Stomach (tissue), 19 donors: ENCODE measurements at places on chromosomes 11 and 22. TPM values are rescaled to one million over a fixed set of nuclear protein-coding genes. Genes with fewer than 3 reads are reported as not detected.

- DNase-seq = no peak
These were observed 59.7 kb downstream of the MYH9 start for GRCh38 chr22:36327922-36328551.

FAM83F gene
- 17.4 TPM for total RNA-seq

GRCh38 chr22:33381531-33382406 lies 323.6 kb upstream of the SYN3 start:
- no peak for DNase-seq

DNA sequence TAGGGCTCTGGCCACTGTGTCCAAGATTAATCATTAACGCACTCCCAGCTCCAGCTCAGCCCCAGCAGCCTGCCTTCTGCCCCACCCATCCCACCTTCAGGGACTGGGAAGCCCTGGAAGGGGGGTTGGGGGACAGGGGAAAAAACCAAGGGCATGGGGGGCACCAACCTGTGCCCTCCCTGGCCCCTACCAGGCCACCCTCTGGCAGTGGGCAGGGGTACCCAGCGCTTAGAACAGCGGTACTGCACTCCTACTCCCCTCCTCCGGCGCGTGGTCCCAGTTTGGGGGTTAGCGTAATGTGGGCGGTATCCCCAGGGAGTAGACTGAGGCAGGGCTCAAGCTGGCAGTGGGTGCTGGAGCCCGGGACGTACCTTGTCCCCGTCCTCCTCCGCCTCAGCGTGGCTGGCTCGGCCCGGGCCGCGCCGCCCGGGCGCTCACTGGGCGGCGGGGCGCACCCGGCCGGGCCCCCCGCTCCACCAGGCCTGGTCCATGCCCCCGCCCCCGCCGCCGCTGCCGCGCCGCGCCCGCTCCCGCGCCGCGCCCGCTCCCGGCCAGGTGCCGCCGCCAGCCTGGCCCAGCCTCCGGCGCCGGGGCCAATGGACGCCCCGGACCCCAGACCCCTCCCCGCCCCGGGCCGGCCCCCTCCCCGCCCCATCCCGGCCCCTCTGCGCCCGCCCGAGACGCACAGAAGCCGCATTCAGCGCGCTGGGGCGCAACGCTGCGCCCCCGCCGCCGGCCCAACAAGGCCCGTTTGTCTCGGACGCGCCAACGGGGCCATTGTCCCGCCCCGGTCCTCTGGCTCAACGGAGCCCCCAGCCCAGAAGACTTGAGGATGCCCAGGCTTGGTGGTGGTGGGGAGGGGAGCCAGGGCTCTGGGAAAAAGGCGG lies at the start of gene GAL3ST1:
TSS of gene GAL3ST1 (minus strand) at position 571 of the 887 bp plus-strand sequence. CDS start 17,273 bp downstream, outside the sequence.
- peak; percentile 88 for DNase-seq

IL17REL gene
- not detected for total RNA-seq

PRG3 gene
- not detected for total RNA-seq

DNA sequence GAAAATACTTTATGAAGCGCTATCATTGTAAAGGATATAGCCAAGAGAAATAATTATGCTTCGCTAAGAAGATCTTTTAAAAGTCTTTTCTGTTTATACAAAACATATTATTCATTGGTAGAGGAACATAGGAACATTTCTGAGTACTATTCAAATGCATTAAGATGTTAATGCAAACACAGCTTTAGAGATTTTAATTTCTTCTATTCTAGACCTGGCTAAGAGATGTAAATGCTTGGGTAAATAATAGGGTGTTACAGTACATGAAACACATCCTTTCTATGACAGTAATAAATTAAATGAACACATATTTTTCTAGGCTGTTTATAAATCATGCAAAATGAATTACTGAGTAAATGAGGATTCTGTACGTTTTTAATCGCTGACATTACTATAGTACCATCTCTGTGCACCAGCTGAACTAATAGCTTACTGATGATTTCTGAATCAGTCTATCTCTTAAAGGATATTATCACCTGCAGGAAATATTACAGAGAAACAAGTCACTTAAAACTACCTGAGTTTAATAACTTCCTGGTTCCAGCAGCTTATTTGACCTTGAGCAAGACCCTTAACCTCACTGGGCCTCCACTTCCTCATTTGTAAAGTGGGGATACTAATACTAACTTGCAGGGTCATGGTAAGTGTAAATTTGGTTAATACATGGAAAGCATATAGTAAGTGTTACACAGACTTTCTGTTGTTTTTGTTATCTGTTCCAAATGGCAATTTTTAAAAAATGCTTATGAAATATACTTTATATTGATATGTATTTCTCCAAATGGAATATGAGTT lies 344.9 kb downstream of the DYNC2H1 start:
- DNase-seq = no peak

DNA sequence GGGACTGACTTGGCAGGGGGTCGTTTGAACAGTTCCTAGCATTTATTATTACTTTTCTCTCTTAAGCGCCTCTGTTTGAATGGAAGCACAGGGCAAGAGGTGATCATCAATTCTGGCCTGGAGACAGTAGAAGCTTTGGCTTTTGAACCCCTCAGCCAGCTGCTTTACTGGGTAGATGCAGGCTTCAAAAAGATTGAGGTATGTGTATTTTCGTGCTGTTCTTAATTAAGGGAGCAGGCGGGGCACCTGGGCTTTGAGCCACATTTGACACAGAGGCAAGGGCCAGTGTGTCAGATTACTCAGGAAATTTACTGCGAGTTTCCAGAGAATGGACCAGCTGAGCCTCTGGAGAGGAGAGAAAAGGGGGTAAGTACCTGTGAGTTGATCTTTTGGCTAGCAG lies 102.4 kb upstream of the SORL1-AS1 start:
- no peak for DNase-seq

DNA sequence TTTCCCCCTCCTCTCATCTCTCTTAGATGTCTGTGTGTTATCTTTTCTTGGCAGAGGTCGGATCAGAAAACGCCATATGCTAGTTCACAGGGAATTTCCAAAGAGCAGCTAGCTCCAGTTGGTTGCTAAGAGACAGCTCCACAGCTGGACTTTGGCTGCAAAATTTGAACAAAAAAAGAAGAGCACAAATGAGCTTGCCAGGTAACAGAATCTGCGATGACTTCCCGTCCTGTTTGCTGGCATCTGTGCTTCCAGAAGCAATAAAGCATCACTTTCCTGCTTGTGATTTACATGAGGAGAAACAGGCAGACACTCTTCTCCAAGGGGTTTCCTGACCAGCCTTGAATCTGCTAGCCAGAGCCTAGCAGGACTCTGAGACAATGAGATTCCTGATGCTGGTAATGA lies 596.0 kb upstream of the B3GAT1 start:
- no peak for DNase-seq

- DNase-seq = no peak
These were observed 9.7 kb downstream of the TMEM45B start for GRCh38 chr11:129825380-129825779.

DNA sequence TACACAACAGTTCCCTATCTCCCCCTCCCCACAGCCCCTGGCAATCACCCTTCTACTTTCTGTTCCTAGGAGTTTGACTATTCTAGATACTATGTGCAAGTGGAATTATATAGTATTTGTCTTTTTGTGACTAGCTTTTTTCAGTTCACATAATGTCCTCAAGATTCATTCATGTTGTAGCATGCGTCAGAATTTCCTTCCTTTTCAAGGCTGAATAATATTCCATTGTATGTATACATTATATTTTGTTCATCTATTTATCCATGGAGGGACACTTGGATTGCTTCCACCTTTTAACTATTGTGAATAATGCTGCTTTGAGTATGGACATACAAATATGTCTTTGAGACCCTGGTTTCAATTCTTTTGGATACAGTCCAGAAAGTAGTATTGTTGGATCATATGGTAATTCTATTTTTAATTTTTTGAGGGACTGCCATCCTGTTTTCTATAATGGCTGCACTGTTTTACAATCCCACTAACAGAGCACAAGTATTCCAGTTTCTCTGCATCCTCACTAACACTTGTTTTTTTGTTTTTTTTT lies 128.8 kb downstream of the ARHGAP42 start:
- DNase-seq = no peak

ANO5 gene
- 11.2 TPM for total RNA-seq

SAA4 gene
- not detected for total RNA-seq

DNA sequence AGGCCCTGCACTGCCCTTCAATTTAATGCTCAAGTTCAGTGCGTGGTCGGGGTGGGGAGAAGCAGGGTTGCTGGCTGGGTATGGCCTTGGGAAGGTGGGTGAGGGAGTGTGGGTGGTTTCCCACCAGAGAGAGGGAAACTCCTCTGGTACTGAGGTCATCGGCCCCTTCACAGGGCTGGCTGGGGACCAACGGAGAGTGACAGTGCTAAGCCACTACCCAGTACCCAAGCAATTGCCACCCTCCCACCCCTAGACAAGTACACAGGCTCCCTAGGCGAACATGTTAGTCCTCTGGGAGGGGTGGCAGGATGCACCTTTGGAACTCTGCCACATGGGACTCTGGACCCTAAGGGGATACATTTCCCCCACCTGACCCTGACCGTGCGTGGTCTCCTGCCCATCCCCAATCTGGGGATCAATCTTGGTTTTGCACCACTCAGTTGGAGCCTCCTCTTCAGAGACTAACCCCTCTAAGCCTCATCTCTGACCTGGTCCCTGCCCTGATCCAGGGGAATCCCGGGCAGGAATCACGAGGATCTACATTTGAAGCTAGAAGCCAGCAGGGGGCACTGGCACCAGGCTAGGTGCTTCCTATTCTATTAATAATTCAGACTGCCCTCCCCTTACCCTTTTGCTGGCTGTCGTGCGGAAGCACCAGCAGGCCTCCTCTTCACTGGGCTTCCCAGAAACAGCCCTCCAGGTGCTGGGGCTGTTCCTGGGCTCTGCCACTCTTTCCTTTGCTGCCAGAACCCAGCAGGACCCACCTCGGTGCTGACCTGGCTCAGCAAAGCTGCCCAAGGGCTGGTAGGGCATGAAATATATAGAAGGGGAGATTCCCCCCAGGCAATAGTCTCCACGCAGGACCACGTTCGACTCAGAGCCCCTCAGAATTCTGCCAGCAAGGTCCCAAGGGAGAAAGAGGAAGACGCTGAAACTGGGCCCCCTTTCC lies 377.7 kb downstream of the TENM4 start:
- DNase-seq = peak; percentile 55

DNA sequence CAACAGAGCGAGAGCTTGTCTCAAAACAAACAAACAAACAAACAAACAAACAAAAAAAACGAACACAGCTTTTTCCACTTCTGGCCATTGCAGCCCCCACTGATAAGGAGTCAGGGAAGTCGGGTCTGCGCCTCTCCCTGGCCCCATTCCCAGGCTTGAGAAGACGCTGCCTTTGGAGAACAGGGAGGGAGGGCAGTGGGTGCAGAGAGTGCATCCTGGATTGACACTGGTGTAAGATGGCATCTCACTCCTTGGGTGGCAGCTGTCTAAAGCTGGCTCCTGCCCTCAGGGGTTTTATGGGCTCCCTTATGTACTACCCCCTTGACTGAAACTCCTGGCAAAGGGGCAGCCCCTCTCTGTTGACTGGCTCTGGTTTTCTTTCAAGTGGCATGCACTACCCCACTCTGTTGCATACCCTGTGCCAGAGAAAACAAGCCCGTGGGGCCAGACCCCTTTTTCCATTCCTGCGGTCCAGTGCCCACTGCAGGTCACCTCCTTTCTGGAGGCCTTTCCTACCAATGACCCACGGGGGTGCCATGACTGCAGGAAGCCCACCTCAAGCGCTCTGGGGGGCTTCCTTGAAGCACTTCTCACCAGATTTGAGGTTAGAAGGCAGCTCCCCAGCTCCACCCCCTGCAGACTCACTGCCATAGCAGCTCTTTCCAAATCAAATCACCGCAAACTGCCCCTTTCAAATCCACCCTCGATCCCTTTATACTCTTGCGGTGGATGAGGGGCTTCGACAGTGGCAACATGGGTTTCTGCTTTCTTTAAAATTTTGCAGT lies 12.7 kb downstream of the DRAP1 start:
- DNase-seq = no peak

DNA sequence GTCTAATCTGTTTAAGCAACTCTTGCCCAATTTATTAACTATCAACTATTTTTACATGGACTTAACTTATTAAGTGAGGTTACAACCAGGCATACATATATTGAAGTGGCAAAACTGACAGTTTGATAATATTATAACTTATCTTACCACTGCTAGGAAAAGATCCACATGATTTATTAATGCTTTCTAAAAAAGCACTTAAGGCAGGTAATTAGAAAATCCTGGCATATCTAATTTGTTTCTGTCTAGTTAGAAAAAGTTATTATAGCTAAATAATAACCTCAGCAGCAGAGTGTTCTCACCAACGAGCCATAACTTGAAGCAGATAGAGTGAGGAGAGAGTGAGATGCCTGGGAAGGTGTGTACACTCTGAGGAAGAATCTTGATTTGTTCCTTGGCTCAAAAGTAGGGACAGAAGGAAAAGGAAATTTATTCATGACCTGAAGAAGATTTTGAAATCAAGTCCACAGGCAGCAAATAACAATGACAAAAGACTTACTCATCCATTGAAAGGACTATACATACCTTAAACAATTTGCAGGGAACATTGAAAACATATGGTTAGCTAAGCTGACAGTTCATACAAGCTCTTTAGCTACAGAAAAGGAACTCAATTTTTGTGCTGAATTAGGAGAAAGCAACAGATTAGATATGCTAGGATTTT lies 7.1 kb upstream of the MUC15 start:
- DNase-seq = no peak

- DNase-seq = peak; percentile 44
These were observed 35.5 kb upstream of the ST14 start for GRCh38 chr11:130124096-130124495.

DNA sequence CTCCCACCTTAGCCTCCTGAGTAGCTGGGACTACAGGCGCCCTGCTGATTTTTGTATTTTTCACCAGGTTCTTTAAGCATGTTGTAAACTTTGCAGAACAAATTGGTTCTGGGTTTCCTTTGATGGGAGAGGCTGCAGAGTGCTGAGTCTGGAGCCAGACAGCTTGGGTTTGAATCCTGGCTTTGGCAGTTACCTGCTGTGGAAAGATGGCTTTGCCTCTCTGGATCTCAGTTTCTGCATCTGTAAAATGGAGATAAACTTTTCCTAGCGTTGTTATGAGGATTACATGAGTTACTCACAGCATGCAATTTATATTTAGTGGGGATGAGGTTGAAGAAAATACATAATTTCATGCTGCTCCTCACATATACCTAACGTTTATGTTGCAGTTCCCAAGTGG lies 19.1 kb downstream of the ZNRF3 start:
- no peak for DNase-seq

- peak; percentile 41 for DNase-seq
These were observed 236.7 kb downstream of the TTC28 start for GRCh38 chr22:28442711-28443525.

KRTAP5-8 gene
- not detected for total RNA-seq

- no peak for DNase-seq
These were observed 258.1 kb downstream of the MN1 start for GRCh38 chr22:27543460-27543859.
